GOT3 (cell line): ENCODE measurements at places on chromosomes 13 and 19.

DNA sequence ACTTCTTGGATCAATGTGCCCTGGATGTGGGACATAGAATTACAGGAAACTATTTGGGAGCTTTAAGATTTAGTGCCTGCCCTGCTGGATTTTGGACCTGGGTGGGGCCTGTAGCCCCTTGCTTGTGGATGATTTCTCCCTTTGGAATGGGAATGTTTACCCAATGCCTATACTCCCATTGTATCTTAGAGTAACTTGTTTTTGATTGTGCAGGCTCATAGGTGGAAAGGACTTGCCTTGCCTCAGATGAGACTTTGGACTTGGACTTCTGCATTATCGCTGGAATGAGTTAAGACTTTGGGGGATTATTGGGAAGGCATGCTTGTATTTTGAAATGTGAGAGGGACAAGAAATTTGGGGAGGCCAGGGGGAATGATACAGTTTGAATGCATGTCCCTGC is 13.5 kb downstream of the SLC15A1 start:
- DNase-seq: no peak

GRCh38 chr13:52177276-52177675 is 17.9 kb upstream of the NEK3 start:
- DNase-seq: no peak

GRCh38 chr13:97881556-97881955 is 71.9 kb upstream of the IPO5 start:
- no peak for DNase-seq

- DNase-seq: no peak
Observed at GRCh38 chr19:10936661-10937084, 8.1 kb downstream of the TIMM29 start.

DNA sequence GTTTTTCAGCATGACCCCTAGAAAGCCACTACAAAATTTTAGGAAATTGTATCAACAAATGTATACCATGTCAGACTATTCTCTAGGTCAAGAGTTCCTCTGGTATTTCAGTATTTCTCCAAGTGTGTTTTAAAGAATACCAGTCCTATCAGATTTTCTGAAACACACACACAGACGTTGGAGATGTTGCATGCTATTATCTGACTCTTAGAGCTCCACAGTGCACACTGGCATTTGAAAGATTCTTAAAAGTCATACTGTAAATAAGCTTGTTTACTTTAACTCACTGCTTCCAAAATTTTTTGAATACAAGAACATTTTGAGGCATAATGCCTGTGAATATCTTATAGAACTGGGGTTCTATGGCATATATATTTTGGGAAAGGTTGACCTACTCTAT is 33.8 kb upstream of the VWA8 start:
- no peak for DNase-seq

DNA sequence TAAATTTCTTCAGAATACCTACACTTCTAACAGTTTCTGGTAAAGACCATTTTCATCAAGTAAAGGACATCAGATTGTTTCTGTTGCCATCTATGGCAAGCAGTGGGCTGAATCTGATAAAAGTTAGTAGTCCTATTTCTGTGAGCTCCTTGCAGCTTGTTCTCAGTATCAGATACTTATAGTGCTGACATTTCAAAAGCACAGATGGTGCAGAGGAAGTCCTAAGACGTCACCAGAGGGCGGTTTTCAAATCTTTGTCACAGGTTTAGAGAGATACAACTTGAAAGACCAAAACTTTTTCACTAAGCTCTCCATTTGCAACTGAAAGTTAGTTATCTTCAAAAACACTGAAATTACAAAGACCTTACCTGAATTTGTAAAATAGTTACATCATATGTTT is 719.8 kb downstream of the SLITRK1 start:
- DNase-seq: no peak

DNA sequence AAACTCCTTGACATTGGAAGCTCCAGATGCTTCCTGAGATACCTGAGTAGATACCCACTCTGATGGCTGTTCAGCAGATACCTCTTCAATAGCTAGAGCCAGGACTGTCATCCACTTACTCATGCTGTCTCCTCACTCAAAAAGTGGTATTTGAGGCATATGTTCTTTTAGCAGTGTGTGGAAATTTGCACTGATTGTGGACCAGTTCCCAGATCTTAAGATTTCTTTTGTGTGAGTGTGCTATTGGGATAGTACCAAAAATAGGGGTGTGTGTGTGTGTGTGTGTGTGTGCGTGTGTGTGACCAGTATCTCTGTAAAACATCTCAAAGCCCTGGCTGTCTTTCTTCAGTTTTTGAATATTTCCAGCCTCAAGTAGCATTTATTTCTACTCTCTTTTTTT is 108.3 kb downstream of the SLITRK5 start:
- DNase-seq: no peak

DNA sequence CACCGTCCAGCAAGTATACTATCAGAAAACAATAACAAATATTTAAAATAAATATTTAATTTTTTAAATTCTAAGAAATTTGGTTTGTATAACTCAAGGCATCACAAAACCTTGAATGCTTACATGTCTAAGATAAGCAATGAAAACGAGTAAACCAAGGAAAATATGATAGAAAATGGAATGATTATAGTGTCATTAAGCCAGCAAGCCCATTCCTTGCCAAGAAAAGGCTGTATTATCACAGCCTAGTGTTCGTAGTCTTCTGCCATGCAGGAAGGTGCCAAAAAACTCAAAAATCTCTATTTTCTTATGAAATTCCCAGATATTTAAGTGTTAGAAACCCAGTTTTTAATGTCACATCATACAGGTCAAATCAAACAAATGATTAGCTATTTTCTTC is 136.4 kb downstream of the STOML3 start:
- DNase-seq: no peak

DNA sequence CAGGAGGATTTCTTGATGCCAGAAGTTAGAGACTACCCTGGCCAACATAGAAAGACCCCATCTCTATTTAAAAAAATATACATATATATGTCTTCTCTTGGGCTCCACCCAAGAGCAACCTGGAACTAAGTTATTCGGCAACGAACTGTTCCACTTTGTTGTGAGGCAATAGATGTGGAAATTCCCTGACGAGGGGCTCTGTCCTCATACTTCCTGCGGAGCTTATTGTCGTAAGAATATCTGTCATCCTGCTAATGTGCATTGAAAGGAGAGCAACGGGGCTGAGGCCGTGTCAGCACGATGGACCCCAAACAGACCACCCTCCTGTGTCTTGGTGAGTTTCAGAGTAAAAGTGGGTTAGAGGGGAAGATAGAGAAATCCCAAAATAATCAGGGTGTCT is at the start of gene FCAR:
TSS of gene FCAR (plus strand) at position 246 of the 400 bp plus-strand sequence. CDS start at position 301, 55 bp downstream.
- no peak for DNase-seq

DNA sequence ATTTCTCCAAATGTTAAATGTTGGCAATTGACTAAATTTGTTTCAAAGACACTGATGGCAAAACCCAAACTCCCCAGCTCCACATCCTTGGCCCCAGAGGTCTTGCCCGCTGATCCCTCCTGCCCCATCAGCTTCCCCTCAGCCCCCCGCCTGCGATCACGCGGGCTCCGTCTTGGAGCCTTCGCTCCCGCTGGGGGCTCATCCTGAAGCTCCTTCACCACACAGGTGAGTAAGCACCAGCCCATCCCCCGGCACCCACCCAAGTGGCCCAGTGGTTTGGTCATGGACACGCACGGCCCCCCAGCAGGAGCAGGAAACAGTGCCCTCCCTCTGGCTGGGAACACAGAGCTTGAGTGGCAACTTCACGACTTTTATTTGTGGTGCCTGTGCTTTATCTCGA is 14.9 kb downstream of the EPS8L1 start:
- DNase-seq: no peak

- no peak for DNase-seq
Observed at GRCh38 chr19:56972291-56972841, 131.8 kb upstream of the PEG3 start.

GRCh38 chr13:32863596-32863995 is 152.6 kb upstream of the KL start:
- no peak for DNase-seq

- no peak for DNase-seq
Observed at GRCh38 chr19:57437931-57438330, 2.8 kb downstream of the ZNF749 start.

GRCh38 chr19:29872224-29872731 is 60.5 kb downstream of the CCNE1 start:
- DNase-seq: no peak

- DNase-seq: no peak
Observed at GRCh38 chr13:47484548-47484947, 516.5 kb downstream of the SUCLA2 start.

GRCh38 chr13:102323012-102323411 is 78.8 kb downstream of the FGF14 start:
- no peak for DNase-seq

GRCh38 chr13:48304143-48304876 is 759 bp downstream of the RB1 start:
- no peak for DNase-seq

- no peak for DNase-seq
Observed at GRCh38 chr13:80340651-80341100, 250 bp downstream of the SPRY2 start.

DNA sequence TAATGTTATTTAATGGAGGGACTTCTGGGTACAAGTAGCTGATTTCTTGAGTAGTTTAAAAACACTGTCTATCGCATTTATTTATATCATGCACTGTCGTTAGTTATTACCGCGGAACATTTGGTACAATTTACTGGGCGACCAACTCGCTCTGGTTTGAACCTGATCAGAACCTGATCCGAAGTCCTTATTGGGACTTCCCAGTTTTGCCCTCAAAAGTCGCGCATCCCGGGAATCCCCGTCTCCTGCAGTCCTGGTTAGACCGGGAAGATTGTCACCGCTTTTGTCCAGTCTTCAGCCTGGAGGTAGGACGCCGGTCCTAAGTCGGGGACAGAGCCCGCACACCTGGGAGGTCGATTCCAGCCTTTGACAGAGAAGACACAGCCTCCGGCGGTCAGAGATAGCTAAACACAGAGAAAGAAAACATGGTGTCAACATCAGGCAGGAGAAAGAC is 694 bp downstream of the CLN5 start:
- DNase-seq: no peak

DNA sequence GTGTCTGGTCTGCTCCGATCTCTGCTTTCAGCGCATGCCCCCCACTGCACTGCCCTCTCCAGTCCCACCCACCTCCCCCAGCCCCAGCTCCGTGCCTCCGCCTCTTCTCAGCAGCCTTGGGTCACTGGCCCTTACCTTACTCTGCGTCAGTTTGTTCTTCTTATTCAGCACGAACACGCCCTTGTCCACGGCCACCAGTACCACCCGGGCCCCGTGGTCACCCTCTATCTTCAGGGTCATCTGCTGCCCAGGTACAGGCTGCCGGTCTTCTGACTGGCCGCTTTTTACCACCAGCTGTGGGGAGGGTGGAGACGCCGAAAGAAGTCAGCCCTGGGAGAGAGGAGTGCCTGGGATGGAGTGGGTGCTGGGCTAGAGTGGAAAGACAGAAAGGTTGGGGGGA is 10.9 kb downstream of the C3 start:
- DNase-seq: no peak

DNA sequence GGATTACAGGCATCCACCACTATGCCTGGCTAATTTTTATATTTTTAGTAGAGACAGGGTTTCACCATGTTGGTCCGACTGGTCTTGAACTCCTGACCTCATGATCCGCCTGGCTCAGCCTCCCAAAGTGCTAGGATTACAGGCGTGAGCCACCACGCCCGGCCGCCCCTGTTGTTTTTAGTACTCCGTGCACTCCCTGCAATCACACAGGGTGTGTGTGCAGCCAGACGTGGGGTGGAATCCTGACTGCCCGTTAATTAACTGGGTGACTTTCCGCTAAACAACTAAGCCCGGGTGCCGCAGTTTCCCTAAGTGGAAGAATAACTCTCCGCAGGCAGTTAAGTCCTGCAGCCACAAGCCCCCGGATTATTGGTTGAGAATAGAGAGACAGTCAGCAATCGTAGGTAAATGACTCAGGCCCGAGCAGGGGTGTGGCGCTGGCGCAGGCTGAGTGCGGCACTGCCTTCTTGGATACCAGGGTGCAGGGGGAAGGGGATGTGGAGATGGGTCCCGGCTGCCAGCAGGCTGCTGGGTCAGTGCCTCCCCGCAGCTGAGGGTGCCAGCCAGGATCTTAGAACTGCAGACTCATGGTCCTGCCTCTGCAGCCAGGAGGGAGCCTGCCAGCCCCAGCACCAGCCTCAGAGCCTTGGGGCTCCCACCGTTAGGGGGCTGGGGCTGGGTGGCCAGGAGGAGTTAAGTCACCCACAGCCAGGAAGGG is 6.1 kb upstream of the FXYD3 start:
- no peak for DNase-seq

- no peak for DNase-seq
Observed at GRCh38 chr19:5228932-5229777, 111.5 kb downstream of the PTPRS start.

- DNase-seq: no peak
Observed at GRCh38 chr13:30743319-30744055, 8.1 kb downstream of the ALOX5AP start.

GRCh38 chr13:99008577-99008976 is 30.7 kb upstream of the DOCK9 start:
- no peak for DNase-seq

DNA sequence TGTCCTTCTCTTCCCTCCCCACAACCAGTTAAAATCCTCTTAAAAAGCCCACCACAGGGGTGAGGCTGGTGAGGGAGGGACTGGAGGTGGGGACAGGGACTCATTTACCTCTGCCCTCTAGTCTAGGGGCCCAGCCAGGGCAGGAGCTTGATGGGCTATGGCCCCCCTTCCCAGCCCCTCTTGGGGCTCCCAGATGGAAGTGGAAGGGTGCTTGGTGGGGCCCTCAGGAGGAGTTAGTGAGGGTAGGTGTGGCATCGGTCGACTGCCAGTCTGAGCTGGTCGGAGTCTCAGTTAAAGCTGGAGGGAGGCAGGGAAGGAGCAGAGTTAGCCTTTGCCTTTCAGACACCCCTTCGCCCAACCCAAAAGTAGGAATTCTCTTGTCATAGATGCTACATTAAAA is 10.5 kb downstream of the ZNF526 start:
- DNase-seq: no peak

- no peak for DNase-seq
Observed at GRCh38 chr19:16160943-16161560, 12.3 kb downstream of the CIB3 start.

GRCh38 chr13:49356223-49356622 is 87.6 kb downstream of the CAB39L start:
- no peak for DNase-seq

GRCh38 chr13:68895696-68896095 is 1211.9 kb upstream of the ATXN8OS start:
- DNase-seq: no peak

DNA sequence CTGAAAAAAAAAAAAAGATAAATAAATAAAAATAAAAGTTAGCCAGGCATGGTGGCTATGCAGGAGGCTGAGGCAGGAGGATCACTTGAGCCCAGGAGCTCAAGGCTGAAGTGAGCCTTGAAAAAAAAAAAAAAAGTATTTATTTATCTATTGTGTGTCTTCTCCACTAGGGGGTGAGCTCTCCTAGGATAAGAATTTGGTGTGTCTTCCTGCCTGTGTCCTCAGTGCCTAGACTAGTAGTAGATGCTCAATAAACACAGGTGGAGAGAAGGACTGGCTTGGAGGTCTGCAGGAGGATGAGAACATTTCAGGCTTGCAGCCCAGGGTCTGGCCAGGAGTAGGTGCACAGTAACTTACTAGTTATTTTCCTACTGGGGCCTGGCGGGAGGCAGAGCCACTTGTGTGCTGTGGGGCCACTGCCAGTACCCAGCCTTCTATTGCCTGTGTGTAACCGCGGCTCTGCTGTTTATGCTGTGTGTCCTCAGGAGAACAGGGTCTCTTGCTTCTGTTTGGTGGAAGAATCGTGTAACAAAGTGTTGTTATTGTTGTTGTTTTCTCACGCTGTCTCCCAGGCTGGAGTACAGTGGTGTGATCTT is 5.4 kb downstream of the LMTK3 start:
- DNase-seq: no peak

- DNase-seq: no peak
Observed at GRCh38 chr13:90121784-90122183, 1225.7 kb upstream of the MIR17HG start.

- no peak for DNase-seq
Observed at GRCh38 chr19:41993612-41994483, at the start of gene ATP1A3. Gene ATP1A3 (minus strand): TSS chr19:41994230. CDS start chr19:41994076, 154 bp downstream.
